Activated naive CD8-positive, alpha-beta T cell treated with anti-CD3 and anti-CD28 coated beads, Interleukin-2, amount 50 U/mL, for 24 hours (primary cell): ENCODE measurements at places on chromosomes 2 and 18.

GRCh38 chr18:26442126-26442525 is 106.2 kb downstream of the KCTD1 start:
- no peak for DNase-seq

GRCh38 chr2:151161821-151162551 is 99.7 kb downstream of the RBM43 start:
- no peak for DNase-seq

- DNase-seq, result no peak
Observed at GRCh38 chr2:115427436-115427835, 985.0 kb downstream of the DPP10 start.

- no peak for DNase-seq
Observed at GRCh38 chr2:11697103-11697871, 27.3 kb upstream of the NTSR2 start.

DNA sequence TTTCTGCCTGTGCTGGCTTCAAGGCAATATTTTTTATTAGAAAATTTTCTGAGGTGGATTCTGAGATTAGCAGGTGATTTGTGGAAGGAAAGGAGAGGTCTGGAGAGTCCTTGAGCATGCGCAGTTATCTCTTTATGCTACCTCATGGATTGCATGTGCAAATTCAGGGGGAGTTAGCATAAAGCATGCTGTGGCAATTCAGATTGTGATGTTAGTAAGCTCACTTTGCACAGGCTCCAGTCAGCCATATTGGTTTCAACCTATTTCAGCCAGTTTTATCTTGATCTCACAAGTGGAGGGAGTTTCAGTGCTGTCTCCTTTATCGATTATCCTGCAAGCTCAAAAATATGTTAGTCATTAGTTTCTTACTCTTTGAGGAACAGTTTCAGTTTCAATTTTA is 2012.3 kb upstream of the PIK3C3 start:
- no peak for DNase-seq

- DNase-seq, result no peak
Observed at GRCh38 chr2:3745920-3746319, 42.5 kb downstream of the DCDC2C start.

DNA sequence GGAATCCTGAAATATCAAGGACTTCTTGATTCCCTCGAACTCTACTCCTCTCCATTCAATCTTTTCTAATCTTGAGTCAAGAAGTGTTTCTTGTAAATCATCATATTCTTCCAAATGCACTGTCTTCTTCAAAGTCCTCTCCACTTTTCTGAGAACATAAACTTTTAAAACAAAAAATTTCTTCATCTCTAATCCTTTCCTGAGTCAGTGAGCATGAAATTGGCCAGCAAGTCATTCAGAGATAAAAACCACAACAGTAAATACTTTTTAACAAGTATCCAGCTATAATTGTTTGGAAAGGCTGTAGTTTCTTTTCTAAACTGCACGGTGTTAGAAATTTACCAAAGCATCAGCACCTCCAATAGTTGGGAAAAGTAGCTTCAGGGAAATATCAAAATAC is 312.6 kb upstream of the GALNT5 start:
- no peak for DNase-seq

DNA sequence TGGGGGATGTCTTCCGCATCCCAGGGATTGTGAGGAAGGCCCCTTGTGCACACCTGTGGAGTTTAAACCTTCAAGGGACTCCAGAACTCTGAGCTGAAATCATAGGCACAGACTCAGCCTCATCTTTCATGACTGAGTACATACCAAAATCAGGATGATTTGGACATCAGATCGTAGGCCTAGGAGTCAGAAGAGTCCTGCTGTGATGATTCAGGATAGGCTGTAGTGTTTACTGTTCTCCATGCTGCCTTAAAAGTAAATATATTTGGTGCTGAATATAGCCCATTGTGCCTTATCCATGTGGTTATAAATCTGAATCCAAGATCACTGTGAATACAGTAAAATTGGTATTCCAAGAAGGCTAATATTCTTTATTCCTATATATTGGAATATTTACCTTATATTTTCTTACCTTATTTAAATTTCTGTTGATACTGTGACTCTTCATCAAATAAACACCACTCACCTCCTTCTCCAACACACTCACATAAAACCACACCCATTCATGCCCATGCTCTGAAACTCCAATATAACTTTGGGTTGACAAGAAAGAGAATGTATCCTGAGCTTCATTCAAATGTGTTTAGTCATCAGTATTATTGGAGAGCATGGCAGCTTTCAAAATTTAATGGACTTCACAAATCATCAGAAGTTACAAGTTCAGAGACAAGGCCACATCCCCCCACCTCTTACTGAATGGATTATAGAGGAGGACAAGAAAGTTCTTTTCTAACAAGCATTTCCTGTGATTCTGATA is 561.4 kb upstream of the LINC00305 start:
- no peak for DNase-seq

DNA sequence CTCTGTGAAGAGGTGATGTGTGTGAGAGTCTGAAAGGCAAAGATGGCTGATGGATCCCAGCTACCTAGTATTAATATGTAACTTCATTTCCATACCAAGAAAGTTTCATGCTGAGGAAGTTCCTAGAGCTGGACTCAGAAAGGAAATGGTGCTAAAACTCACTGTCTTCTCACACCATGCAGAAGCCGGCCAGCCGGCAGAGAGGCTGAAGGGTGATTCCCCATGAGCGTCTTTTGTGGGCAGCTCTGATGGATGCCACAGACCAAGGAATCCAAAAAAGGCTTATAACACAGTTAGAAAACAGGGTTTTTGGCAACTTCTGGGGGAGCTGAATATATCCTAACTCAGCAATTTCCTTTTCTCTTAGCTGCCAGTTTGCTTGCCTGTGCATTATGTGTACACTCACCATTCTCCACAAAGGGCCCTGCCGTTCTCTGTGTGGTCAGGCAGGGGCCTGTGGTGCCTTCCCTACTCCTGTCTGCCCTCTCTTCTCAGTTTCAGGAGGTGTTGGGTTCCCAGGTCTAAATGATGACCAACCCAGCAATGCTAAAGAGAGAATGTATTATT is 289.4 kb downstream of the MTX2 start:
- no peak for DNase-seq

GRCh38 chr2:82257796-82258555 is 1953.4 kb upstream of the LRRTM1 start:
- no peak for DNase-seq

DNA sequence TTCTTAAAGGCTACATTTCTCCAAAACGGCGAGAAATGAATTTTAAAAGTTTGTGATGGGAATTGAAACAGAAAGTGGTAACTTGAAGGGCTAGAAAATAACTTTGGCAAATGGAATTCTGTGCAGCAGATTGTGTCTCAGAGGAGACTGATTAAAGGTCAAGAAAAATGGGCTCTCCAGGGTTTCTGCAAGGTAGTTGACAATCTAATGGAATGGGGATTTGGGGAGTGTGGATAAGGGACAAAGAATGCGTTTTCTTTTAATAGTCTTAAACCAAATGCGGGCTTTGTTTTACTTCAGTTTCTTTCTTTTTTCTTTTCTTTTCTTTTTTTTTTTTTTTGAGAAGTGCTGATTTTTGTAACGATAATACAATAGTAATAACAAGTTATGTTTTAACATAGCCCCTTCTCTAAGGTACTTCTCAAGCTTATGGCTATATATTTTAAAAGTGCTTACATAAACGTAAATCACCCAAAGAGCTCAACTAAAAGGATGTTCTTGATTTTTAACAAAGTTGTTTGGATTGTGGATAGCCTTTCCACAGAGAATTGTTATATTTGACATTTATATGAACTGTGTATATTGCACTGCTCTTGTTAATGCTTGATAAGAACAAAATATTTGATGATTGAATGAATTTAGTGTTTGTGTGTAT is 36.6 kb downstream of the CAMKMT start:
- DNase-seq, result no peak

DNA sequence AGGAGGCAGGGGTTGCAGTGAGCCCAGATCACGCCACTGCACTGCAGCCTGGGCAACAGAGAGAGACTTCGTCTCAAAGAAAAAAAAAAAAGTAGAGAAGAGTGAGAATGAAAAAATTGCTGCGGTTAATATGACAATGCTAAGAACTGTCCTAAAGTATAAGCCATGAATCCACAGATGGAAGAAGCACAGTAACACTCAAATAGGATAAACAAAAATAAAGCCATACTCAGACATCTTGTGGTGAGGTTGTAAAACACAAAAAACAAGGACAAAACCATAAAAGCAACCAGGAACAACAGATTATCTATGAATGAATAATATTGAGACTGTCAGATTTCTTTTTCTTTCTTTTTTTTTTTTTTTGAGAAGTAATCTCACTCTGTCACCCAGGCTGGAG is 23.0 kb downstream of the POLR2D start:
- DNase-seq, result no peak

- DNase-seq, result no peak
Observed at GRCh38 chr2:75012080-75012479, 53.6 kb downstream of the POLE4 start.

GRCh38 chr2:129178356-129178755 is 801.1 kb upstream of the RAB6C start:
- DNase-seq, result no peak

GRCh38 chr2:95356821-95357700 is 45.4 kb upstream of the FAHD2A start:
- DNase-seq, result no peak

DNA sequence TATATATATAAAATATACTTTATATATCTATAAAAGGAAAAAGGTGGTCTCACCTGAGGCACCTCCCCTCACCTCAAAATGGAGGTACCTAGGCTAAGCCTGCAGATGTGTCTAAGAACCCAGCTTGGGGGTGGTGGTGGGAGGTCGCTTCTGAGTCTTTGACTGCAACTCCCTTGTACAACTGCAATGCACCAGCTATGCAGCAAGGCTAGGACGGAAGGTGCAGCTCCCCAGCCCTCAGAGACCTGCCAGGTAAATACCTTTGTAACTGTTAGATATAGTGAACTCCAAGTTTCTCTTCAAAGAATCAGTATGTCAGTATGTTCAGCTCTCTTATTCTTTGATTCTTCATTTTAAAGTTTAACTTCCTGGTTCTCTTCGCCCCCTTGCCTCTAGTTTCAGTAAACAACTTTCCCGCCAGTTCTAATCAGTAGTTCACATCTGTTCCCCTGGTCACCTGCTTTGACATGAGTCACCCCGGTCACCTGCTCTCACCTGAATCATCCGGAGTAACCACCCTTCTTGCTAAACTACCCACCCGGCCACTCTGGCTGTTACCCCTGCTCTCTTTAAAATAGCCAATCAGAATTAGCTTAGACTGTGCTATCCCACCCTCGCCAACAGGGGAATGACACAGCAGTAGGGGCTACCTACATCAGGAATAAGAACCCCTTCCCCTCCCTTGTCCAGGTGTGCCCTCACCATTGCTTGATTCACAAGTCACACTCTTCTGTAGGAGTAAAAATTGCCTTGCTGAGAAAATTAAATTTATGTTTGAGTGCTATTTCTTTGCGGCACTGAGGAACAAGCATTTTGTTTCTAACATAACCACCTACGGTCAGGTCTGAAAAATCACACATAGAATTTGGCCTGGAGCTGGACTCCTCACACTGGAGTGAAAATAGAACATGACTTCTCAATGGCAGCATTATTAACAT is 24.7 kb upstream of the IMPA2 start:
- no peak for DNase-seq

- peak; percentile 4 for DNase-seq
Observed at GRCh38 chr18:24170360-24170759, 31.5 kb downstream of the CABYR start.

- DNase-seq, result no peak
Observed at GRCh38 chr18:45850021-45850420, 24.5 kb downstream of the SIGLEC15 start.

- DNase-seq, result no peak
Observed at GRCh38 chr18:77133051-77133834, 660 bp upstream of the MBP start.

DNA sequence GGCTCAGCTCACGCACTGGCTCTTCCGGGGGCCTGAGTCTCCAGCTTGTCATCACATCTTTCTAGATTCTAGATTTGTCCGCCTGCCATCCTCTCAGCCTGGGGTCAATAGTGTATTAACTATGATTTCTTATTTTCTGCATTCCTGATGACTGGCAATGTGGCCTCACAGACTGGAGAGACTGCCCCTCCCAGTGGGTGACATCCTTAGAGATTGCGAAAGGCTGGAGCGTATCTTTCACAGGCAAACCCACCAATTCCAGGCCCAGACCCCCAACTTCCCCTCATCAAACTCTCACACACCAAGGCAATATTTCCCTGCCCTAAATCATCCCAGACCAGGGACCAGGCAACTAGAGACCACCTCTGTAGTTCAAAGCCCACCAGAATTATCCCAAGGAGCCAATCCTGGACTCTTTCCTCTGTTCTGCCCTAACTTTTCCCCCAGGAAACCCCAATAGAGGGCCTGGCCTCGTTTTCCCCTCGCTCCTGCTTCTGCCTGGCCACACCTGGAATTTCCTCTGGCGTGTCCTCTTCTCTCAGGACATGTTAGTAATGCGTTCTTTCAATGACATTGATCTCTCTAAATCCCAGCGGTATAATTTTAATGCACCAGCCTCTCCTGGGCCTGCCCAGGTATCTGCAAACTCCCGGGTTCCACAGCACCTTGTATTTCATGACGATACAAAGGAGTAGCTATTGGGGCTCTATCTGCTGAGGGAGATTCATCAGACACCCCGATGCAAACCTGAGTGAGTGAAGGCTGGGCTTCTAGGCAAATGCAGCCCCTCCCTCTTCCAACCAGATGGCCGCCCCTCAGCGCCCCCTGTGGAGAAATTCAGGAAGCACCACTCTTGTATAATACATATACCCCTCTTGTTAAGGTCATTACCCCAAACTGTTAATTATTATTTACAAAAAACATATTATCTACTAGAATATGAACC is 2.4 kb upstream of the KCNF1 start:
- DNase-seq, result peak; percentile 18

GRCh38 chr2:46366668-46367052 is 69.5 kb downstream of the EPAS1 start:
- DNase-seq, result no peak

DNA sequence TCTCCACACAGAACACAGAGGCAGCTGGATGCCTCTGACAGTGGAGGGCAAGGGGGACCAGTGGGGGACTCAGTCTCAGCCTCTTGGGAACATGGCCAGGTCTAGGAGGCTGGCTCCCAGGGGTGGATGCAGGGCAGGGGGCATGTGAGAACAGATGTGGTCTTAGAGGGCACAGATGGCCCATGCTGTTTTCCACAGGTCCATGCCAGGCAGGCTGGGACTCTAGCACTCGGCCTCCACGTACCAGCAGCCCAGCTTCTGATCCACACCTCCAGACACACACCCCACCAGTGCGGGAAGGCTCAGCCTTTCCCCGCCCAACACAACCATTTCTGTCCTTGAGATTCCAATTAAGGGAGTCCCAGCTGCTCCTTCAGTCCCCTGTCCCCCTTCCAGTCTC is 42.4 kb downstream of the TNS1 start:
- DNase-seq, result no peak

DNA sequence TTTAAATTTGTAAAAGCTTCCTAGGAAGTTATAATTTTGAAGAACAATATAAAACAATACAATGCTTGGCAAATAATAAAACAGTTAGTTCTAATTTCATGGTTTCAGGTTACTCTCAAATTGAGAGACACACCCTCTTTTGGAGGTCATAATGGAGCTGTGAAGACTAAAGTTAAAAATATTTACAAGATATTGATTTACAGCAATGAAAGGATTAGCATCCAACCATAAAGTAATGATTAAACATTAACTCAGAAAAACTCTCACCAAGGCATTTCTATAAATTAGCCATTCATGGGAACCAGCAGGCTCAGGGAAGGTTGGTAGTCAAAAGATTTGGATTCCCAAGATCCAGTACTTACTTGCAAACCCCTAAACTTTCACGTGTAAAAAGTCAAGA is 6.4 kb downstream of the DPP4 start:
- DNase-seq, result no peak
